ENCODE measurements at places on chromosomes 13 and 19.

DNA sequence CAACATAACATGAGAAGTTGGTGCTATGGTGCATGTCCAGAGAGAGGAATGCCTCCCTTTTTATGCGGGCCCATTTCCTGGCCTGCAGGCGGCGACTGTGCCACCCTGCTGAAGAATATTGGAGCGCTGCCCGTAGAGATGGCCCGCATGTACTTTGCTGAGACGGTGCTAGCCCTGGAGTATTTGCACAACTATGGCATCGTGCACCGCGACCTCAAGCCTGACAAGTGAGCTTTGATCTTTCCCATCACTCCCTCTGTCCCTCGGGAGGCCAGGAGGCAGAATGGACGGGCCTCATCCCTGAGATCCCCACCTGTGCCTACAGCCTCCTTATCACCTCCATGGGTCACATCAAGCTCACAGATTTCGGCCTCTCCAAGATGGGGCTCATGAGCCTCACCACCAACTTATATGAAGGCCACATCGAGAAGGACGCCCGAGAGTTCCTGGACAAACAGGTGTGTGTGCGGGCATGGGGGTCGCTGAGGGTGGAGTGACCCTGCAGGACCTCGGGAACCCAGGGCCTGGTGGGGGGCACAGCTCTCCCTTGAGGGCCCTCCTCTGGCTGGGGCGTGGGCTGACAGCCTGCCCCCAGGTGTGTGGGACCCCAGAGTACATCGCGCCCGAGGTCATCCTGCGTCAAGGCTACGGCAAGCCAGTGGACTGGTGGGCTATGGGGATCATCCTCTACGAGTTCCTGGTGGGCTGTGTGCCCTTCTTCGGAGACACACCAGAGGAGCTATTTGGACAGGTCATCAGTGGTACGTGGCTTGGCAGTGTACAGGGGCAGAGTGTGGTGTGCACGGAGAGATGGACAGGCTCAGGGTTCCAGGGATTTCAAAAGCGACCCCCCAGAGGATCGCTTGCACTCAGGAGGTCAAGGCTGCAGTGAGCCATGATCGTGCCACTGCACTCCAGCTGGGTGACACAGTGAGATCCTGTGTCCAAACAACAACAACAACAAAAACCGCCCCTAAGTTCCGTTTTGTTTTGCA is 16.2 kb downstream of the DNASE2 start:
- no peak for DNase-seq

- no peak for DNase-seq
Observed at GRCh38 chr19:34131100-34131499, 41.2 kb upstream of the LSM14A start.

DNA sequence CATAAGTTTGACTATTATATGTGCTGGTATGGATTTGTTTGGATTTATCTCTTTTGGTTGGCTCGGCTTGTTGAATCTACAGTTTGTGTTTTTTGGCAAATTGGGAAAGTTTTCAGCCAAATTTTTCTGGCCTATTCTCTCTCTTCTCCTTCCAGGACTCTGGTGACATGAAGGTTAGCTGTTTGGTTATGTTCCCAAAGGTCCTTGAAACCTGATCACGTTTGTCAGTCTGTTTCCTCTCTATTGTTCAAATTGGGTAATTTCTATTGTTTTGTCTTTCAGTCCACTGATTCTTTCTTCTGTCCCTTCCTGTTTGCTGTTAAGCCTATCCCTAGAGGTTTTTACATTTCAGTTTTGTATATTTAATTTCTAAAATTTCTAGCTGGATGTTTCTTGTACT is 81.5 kb upstream of the SHISA2 start:
- no peak for DNase-seq

- no peak for DNase-seq
Observed at GRCh38 chr13:72823081-72823480, 41.1 kb downstream of the PIBF1 start.

DNA sequence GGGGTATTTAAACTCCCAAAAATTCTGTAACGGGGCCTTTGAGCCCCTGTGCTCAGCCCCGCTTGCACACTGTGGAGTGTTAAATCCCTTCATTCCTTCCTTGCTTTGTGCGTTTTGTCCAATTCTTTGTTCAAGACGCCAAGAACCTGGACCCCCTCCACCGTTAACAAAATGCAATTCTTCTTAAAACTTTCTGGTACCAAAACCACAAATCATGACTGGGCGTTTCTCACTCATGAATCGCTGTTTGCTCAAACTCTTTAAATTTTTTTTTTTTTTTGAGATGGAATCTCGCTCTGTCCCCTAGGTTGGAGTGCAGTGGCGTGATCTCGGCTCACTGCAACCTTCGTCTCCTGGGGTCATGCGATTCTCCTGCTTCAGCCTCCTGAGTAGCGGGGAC is 881 bp downstream of the ZNF20 start:
- DNase-seq, result no peak

- DNase-seq, result no peak
Observed at GRCh38 chr13:79190932-79191331, 215.1 kb downstream of the RBM26 start.

- DNase-seq, result peak; percentile 97
Observed at GRCh38 chr19:12696366-12697335, at the start of gene FBXW9. TSS of gene FBXW9 (minus strand) at chr19:12696631. CDS start at chr19:12696581, 50 bp downstream.

DNA sequence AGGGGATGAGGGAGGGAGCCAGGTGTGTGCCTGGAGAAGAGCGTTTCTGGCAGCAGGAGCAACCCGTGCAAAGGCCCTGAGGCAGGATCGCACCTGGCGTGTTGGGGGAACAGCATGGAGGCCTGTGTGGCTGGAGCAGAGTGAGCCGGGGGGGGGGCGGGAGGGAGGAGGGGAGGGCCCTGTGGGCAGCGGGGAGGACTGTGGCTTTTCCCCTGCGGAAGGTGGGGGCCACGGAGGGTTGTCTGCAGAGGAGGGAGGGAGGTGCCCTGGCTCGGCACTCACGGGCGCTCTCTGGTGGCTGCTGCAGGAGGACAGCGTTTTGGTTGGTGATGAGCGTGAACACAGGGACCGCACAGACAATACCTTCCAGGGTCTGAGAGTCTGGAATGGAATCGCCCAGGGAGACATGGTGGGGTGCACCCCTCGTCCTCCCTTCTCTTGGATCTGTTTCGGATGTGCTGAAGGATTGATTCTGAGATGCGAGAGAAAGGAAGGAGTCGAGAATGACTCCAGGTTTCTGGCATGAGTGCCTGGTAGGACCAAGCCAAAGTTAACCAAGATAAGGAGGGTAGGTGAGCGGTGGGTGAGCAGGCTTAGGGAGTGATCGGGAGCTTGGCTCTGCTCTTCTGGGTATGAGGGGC is 6.5 kb downstream of the RAB11B start:
- peak; percentile 85 for DNase-seq

DNA sequence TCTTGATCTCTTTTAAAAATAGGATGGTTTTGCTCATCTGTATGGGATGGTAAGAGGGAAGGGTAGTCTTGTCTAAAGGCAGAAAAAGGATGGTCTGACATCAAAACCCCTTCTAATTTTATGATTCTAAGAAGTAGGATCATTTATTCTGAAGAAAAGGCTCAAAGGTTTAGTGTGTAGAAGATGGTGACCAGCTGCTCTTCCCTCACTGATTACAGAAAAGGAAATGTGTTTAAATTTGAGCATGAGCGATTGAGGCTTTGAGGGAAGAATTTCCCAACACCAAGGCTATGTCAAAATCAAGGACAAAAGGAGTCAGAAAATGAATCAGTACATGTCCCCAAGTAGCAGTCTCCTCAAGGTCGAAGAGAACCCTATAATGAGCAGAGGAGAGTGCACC is 909.8 kb downstream of the EFNB2 start:
- DNase-seq, result no peak

GRCh38 chr13:26111797-26112196 is 60.0 kb upstream of the SHISA2 start:
- no peak for DNase-seq

- DNase-seq, result no peak
Observed at GRCh38 chr19:49165111-49165750, 7.6 kb downstream of the TRPM4 start.

DNA sequence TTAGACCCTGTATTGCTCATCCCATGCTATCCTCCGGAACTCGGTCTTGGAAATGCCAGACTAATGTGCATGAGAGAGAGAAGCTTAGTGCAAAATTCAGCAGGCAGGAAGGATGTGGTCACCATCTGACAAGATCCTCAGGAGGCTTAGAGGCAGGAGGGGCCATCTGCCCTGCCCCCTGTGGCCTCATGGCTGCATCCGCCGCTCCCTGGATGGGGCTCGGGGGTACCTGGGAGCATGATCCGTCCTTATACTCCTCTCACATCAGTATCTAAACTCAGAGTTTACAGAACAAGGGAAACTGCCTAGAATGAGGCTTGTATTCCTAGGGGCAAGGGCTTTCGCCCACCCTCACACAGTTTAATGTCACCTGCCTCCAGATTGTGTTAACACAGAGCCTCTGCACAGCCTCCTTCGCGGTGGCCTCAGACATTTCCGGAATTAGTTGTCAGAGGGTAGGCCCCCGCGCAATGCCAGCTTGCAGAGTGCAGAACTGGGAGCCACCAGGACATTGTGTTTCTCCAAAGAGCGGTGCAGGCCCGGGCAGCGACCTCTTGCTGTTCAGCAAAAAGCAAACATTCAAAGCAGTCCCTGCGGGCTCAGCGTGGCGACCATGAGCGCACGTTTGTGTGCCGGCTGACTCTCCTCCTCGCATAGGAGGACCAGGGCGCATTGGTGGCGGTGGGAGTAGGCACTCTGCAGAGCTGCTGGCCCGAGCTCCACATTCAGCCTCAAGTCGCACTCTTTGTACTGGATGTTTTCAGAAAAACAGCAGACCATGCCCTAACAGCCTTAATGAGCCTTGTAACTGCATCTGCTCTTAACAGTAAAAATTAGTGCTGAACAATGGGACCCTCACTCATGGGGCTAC is 39.1 kb downstream of the GPR12 start:
- DNase-seq, result peak; percentile 49

- peak; percentile 23 for DNase-seq
Observed at GRCh38 chr13:29845440-29846056, 4.9 kb downstream of the UBL3 start.

DNA sequence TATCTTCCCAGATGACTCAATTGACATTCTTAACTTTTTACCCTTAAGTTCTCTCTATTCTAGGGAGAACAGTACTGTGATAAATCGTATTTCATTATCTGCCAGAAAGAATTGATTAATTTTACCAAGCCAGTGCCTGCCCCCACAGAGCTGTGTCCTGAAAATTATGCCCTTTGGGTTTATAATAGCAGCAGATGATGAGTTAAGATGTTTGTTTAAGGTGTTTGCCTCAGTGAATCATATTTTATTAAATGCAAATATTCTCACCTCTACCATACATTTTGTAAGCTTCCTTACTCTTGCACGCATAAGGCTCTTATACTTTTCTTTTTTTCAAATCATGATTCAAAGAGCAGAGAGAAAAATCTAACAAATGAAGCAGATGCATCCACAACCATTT is 318.6 kb downstream of the DCT start:
- no peak for DNase-seq

GRCh38 chr19:47157431-47158321 is 27.0 kb downstream of the SAE1 start:
- peak; percentile 51 for DNase-seq

DNA sequence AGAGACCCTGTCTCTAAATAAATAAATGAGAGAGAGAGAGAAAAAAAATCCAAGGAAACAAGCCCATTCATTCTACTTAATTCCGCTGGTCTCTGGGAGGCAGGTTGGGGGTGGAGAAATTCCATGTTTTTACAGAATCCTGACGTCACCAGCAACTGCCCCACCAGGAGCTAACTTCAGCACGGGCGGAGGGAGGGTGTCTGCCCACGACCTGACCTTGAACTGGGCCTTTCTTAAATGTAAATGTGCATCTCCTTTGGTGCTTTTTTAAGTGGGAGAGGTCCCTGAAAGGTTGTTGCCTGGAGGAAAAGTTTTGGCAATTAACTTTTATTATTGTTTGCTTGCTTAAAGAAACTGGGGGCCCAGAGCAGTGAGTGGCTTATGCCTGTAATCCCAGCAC is 15.5 kb downstream of the KLF2 start:
- no peak for DNase-seq

DNA sequence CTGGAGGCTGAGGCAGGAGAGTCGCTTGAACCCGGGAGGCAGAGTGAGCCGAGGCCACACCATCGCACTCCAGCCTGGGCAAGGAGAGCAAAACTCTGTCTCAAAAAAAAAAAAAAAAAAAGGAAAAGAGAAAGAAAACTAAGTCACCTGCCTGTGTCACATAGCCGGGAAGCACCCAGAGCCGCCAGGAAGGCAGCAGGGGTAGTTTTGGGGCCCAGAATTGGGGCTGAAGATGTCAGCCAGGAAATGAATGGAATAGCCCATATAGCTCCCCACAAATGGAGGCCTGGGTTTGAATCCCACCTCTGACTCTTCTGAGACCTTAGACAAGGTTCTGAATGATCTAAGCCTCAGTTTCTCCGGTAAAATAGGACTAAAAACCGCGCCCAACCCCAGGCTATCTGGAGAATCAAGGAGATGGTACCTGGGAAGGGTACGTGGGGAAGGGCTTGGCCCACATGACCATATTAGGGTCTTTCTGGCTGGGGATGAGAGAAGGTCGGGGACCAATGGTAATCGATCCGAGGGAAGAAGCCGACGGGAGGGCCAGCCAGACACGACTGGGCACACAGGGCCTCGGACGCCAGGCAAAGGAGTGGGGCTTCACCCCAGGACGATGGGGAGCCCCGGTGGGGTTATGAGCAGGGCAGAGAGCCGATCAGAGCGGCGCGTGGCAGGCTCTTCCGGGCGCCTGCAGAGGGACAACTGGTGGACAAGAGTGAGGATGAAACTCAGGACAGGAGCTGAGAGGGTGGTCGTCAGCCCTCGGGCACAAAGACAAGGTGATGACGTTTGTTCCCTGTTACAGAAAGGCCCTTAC is 14.4 kb downstream of the CCDC124 start:
- DNase-seq, result peak; percentile 51

GRCh38 chr13:36362251-36362650 is 16.1 kb upstream of the SPART start:
- no peak for DNase-seq

GRCh38 chr13:51976423-51976822 is 34.8 kb downstream of the ATP7B start:
- no peak for DNase-seq

- DNase-seq, result no peak
Observed at GRCh38 chr13:93249364-93250306, 23.0 kb downstream of the GPC6 start.

GRCh38 chr13:80921971-80922370 is 581.0 kb upstream of the SPRY2 start:
- DNase-seq, result no peak

GRCh38 chr19:10863107-10863717 is 8.1 kb upstream of the CARM1 start:
- DNase-seq, result no peak

GRCh38 chr19:28700176-28700575 is 512.8 kb downstream of the UQCRFS1 start:
- DNase-seq, result no peak

GRCh38 chr13:101811881-101812280 is 359.4 kb downstream of the ITGBL1 start:
- DNase-seq, result no peak

GRCh38 chr13:25796474-25796873 is 255.3 kb downstream of the SHISA2 start:
- DNase-seq, result no peak

Data from CD4-positive, alpha-beta T cell treated with Interleukin-10 for 1 hour (primary cell).